ENCODE measurements at places on chromosomes 5 and 9.

GRCh38 chr5:157920828-157921170, 61.9 kb upstream of the CLINT1 start:
- no peak for DNase-seq

DNA sequence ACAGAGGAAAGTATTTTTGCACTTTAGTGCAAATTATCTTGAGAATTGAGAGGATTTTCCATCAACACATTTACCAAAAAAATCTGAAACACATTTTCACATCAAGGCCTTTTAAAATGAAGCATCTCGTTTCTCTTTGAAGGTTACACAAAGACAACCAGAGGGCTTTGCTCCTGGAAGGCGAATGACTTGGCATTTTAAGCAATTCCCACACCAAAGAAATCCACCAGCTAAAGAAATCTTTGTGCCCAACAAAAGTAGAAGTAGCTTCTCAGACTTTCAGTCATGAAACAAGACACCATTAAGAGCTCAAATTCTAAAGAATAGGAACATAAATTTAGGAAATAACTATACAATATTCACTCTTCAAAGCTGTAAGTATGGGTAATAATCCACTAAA, 59.9 kb downstream of the HABP4 start:
- no peak for DNase-seq

DNA sequence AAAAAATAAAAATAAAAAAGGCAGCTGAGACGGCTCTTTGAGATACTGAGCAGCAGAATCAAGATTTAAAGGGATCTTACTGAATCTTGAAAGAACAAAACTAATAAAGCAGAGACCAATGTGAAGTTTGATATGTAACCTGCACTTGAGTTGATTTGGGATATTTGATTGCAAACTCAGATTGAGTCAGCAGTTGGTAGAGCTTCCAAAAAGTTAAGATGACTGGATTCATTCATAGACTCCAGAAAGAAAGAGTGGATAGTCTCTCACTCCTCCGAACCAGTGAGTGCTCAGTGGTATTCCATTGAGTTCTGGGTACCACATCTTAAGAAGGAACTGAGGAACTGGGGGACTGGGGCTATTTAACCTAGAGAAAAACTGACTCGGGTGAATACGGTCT, 52.7 kb upstream of the TESK1 start:
- DNase-seq, result no peak

DNA sequence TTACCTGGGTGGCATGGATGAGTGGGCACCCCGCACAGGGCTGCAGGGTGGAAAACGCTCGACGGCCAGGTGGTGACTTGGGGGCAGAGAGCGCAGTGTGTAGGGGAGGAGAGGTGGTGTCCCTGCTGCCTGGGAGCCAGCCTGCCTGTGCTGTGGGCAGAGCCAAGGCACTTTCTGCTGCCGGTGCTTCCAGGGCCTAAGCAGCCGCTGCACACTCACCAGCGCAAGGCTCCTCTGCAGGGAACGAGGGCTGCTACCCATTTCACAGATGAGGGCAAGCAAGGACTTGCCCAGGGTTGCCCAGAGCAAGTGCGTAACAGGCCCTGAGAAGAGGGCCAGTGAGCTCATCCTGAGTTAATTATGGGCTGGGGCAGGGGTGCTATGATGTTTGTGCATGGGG, 62.5 kb downstream of the CRB2 start:
- no peak for DNase-seq

- no peak for DNase-seq
Measured at GRCh38 chr5:175516933-175517823, 38.8 kb downstream of the SFXN1 start.

DNA sequence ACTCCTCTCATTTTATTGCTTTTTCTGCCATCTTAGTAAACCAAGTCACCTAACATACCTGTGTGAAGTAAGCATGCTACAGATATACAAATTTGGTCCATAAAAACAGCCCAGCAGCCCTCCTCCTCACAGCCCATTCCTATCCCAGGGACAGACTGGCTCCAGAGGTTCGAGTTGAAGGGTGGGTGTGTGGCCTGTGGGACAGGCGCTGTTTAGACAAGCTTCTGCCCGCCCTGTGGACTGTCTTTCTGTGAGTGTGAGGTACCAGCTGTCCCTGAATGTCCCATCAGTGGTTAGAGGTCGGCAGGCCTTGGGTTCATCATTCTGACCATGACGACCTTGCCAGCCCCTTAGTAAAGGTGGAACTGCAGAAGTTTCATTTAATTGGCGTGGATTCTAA, 82.0 kb downstream of the WNK2 start:
- DNase-seq, result no peak

DNA sequence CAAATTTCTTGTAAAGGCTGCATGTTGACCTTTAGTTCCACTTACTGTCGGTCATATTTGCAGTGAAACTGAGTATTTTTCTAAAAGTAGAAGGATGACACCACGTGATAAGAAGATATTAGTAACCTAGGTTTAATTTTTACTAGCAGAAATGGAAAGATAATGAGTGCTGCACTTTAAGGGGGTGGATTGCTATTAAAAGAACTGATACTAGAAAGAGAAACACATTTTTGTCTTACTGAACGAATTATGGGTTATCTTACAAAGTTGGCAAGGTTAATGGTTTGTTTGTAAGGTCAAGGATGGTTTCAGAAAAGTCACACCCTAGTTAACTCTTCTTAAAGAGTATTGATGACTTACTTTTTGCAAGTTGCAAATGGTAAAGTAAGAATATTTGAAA, 2.4 kb downstream of the MACIR start:
- no peak for DNase-seq

DNA sequence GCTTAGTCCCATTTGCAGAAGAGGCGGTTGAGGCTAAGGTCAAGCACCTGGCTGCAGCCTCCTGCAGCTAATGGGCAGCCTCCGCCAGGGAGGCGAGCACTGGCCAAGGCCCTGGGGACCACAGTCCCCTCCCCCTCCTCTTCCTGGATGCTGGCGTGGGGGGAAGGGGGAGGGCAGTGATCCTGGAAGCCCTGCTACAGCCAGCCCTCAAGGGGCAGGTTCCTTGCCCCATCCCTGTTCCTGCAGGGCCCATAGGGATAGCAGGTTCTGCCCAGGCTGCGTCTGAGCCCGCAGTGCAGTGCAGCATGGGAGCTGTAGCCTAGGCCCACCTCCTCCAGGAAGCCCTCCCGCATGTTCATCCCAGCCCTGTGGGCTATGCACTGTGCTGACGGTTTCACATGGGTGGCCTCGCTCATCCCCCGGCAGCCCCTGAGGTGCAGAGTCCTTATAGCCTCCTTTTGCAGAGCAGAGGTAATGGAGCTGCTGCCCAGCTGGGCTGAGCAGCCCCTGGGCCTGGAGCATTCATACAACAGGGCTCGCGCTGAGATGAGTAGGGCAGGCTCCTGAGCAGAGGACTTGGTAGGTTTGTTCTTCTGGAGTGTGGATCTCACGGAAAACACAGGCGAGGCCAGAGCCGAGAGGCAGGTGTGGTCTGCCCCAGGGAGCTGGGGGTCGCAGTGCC, 36.0 kb downstream of the KCNT1 start:
- no peak for DNase-seq

GRCh38 chr5:58891086-58891970, 308.5 kb downstream of the RAB3C start:
- peak; percentile 62 for DNase-seq

GRCh38 chr9:127931092-127931881, 710 bp upstream of the PIP5KL1 start:
- peak; percentile 89 for DNase-seq

DNA sequence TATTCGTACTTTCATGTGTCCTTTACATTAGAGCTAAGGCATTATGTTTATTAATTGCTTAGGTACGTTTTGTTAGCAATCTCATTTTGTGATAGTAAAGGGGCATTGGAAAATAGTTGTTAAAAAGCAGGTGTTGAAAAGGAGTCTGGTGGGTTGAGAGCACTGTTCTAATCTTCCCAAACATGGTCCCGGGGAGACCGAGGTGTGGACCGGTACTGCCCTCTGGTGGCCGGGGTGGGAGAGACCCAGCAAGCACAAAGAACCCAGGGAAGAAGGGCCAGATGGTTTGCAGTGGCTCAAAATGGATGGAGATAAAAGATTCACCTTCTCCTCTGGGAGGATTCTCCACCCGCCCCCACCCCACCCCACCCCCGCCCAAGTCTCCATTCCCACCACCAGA, 26.1 kb downstream of the IDNK start:
- DNase-seq, result peak; percentile 76

DNA sequence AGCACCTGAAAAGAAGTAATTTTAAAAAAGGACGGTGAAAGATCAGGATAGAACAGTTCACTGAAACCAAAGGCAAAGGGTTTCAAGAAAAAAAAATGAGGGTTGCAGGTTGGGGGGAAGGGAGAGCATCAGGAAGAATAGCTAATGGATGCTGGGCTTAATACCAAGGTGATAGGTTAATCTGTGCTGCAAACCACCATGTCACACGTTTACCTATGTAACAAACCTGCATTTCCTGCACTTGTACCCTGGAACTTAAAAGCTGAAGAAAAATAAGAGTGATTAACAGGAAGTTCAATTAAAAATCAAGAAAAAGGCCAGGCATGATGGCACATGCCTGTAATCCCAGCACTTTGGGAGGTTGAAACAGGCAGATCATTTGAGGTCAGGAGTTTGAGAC, 44.1 kb upstream of the RNF38 start:
- no peak for DNase-seq

DNA sequence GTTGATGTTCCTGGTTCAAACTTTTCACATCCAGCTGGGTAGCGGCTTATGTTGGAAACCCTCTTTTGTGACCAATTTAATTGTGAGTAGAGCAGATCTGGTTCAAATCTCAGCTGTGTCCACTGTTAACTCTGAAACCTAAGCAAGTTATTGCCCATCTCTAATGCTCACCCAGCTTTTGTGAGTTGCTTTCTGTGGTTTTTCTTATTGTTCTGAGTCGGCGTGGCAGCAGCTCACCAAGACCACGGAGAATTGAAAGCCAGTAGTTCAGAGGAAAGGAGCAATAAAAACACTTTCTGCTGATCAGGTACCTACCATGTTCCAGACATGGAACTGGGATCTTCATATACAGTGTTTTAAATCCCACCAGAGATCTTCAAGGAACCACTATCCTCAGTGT, 114.4 kb downstream of the DOCK2 start:
- DNase-seq, result no peak

- DNase-seq, result no peak
Measured at GRCh38 chr5:40405230-40405629, 274.5 kb upstream of the PTGER4 start.

All from H54 (cell line).